ENCODE measurements at places on chromosomes 7 and 10.
A peak's percentile ranks its signal among the peaks of the same experiment; 100 is the strongest.

DNA sequence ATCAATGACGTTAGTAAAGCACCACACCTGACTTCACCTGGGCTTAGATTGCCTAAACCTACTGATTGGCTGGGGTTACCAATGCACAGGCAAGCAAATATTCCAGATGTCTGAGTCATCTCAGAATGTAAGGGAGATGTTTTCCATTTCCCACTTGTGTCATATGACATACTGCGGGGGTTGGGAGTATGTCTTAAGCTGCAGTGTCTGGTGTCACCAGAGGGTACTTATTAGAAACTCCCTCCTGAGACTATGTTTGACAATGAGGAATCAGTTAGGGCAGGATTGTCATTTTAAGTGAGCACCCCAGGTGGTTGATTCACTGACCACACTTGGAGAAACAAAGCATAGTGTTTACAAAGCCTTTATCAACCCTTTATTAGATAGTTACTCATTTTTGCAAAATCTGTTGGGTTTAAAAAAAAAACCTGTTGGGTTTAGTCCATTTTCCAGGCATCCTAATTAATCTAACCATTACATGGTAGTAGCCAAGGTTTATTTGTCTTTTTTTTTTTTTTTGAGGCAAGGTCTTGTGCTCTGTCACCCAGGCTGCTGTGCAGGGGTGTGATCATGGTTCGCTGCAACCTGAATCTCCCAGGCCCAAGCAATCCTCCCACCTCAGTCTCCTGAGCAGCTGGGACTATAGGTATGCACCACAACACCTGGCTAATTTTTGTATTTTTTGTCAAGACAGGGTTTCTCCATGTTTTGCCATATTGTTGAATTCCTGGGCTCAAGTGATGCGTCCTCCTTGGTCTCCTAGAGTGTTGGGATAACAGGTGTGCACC lies 72.5 kb downstream of the CDK6 start:
- DNase-seq = no peak

GRCh38 chr7:150450491-150451001 lies at the start of gene GIMAP8:
Gene GIMAP8 (plus strand): TSS chr7:150450630. CDS start chr7:150466699, 16,069 bp downstream.
- peak; percentile 56 for DNase-seq

- DNase-seq = no peak
Measured at GRCh38 chr7:23811540-23811939, 101.5 kb downstream of the STK31 start.

DNA sequence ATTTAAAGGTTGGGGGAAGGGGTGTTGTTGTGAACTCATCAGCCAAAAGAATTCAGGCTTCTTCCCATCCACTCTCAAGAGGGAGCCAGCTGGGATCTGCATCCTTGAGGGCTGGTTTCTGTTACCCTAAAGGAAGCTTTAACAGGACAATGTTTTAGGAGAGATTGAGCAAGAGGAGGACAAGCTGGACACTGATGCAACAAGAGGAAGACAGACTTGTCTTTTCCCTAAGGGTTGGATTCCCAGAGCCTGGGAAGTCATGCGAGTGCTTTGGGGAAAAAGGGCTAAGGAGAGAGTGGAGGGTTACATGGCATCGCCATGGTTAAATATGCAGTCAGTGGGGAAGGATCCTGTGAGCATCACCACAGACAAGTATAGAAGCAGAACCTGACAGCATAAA lies 47.6 kb upstream of the PDE1C start:
- DNase-seq = no peak

- DNase-seq = no peak
Measured at GRCh38 chr7:142450206-142450605, 192.3 kb upstream of the PRSS58 start.

GRCh38 chr10:53396876-53397275 lies 624.3 kb upstream of the MBL2 start:
- DNase-seq = no peak

GRCh38 chr7:12771378-12771877 lies 84.0 kb downstream of the ARL4A start:
- no peak for DNase-seq

- DNase-seq = no peak
Measured at GRCh38 chr7:141956084-141956483, 9.3 kb upstream of the CLEC5A start.

GRCh38 chr10:35394411-35394851 lies 58.1 kb downstream of the CCNY start:
- no peak for DNase-seq

Data from naive thymus-derived CD8-positive, alpha-beta T cell (primary cell).